ENCODE measurements at places on chromosomes 4 and X.
A peak's percentile ranks its signal among the peaks of the same experiment; 100 is the strongest.

DNA sequence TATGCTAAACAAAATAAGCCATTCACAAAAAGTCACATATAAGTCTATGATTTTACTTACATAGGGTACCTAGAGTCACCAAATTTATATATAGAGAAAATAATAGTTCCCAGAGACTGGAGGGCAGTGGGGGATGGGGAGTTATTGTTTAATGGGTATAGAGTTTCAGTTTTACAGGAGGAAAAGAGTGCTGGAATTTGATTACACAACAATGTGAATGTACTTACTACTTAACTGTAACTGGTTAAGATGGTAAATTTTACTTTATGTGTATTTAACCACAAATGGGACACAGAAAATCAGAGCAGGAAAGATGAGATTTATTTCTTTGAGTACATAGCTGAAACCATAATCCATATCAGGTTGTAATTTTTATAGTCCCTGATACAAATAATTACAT lies 144.4 kb downstream of the TMA16 start:
- DNase-seq = no peak

- DNase-seq = no peak
Measured at GRCh38 chr4:78962597-78963115, 23.4 kb upstream of the PAQR3 start.

GRCh38 chrX:48831909-48832291 lies 3.5 kb downstream of the PCSK1N start:
- DNase-seq = no peak

DNA sequence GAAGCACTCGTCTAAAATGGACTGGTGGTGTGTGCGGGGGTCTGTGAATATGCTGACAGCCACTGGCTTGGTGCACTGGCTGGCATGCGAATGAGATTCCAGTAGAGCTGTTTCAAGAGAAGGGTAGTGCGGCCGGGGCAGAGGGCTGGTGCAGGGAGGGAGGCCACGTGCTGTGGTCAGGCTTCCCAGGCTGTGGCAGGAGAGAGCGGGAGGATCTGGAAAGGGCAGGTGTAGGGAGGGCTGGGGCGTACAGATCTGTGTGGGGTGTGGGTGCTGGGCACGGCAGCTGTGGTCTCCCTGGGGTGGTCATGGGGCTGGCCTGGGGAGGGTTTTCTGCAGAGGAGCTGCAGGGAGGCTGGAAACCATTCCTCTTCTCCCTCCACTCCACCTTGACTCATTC lies 30.2 kb downstream of the SORCS2 start:
- DNase-seq = no peak

DNA sequence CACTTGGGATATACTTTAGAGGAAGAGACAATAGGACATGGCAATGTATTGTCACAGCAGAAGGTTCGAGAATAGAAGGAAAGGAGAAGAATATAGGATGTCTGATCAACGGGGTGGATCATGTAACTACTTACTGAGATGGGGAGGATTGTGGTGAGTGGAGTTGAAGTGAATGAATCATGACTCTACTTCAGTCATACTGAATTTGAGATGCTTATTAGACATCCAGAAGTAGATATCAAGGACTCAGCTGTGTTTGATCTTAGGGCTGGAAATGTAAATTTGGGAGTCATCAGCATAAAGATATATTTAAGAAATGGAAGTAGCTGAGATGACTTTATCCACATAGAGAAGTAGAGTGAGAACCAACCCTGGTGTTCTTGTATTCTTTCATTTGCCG lies 29.1 kb upstream of the DHX15 start:
- DNase-seq = no peak

- DNase-seq = no peak
Measured at GRCh38 chrX:39480963-39481362, 616.8 kb downstream of the BCOR start.

- DNase-seq = no peak
Measured at GRCh38 chr4:102143433-102143832, 201.8 kb downstream of the SLC39A8 start.

- DNase-seq = no peak
Measured at GRCh38 chrX:771536-771935, 140.9 kb downstream of the SHOX start.

GRCh38 chr4:83297548-83298260 lies 13.1 kb upstream of the COQ2 start:
- DNase-seq = no peak

DNA sequence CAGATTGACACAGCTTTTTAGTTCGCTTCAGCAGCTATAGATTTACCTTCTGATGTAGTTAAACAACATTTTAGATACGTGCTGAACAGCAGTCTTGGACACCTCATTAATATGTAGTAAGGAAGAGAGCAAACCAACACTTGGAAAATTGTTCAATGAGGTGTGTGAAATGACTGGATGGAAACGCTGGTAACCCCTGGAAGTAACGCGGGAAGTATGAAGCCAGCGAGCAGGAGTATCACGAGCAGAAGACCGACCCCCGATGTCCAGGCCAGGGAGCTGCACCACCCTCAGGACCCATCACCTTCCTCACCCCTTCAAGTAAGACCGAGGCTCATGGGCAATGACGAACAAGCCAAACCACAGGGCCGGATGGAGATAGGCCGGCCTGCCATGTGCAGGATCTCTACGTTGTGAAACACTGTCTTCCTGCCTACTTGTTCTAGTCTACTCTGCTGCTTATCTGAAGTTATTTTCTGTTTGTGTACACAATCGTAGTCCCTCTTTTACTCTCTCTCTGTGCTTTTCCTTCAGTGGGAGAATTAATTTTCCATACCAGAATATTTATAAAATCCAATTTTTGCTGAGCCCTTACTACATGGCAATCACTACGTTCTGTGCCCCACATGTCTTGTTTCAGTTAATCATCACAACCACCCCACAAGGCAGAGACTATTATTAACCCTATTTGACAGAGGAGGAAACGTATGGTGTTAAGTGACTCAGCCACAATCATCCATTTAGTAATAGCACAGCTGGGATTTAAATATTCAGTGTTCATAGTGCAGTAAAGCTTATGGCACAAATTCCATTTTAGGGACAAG lies 221.7 kb downstream of the APBB2 start:
- no peak for DNase-seq

DNA sequence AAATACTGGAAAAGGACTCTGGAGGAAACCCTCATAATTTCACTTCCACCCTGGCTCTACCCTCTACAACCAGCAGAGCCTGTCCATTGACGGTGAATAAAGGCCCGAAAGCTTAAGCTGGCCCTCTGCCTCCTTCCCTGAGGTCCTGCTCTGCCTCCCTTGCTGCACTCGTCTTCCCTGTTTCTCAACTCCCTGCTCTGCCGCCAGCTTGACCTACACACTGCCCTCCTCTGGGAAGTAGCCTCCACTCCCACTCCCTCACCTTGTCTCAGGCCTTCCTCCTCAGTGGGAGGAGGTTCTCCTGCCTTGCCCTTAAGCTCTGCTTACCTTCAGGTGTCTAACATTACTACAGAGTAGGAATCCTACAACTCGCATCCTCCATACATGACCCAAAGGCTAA lies 608.6 kb upstream of the NR3C2 start:
- DNase-seq = no peak

- peak; percentile 35 for DNase-seq
Measured at GRCh38 chr4:81724925-81725329, 253.2 kb upstream of the RASGEF1B start.

- DNase-seq = no peak
Measured at GRCh38 chrX:7316887-7317286, 168.9 kb upstream of the PUDP start.

GRCh38 chrX:110941906-110942305 lies 146.3 kb upstream of the CHRDL1 start:
- no peak for DNase-seq

- DNase-seq = no peak
Measured at GRCh38 chrX:47091149-47091775, 13.0 kb downstream of the RGN start.

GRCh38 chr4:110532901-110533589 lies 57.1 kb downstream of the ENPEP start:
- no peak for DNase-seq

DNA sequence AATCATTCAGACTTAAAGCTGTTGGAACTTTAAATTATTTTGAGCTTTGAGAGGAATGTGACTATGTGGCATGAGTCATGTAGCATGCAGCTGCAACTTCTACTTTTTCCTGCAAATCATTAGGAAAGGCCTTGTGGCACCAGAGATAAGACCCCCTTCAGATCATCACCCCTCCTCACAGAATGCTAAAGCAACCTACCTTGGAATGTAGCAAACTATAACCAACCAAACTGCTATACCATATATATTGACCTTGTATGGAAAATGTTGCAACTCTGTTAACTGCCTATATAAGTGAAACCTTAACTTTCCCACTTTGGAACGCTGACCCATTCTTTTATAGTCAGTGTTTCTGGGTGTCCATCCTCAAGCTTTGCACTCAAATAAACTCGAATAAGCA lies 32.0 kb downstream of the ATXN3L start:
- DNase-seq = no peak

- DNase-seq = no peak
Measured at GRCh38 chr4:18798123-18798522, 776.6 kb upstream of the LCORL start.

DNA sequence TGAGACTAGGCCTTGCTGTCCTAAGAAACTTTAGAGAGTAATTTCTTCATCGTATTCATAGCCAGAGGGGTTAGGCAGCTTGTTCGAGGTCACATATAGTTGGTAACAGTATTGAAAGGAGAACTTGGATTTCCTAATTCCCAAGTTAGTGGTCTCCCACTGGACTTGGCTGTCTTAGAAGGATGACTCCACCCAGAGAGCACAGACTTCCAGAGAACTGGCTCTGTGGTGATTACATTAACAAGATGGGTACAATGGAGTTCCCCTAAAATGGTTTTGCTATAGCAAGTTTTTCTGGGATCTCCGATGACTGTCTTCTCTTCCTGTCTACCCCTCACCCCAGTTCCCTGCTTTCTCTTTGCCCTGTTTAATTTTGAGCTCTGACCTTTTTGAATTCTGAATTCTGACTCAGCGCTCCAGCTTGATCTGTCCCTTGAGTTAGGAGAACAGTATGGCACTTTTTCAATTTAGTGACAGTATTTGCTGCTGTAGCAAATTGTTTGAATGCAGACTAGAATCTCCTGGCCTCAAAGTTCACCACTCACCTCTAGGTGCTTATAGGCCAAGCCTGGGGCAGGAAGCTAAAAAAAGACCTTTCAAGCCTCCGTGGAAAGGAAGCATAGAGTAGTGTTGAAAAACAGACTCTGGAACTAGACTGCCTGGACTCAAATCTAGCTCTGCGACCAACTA lies 6.9 kb downstream of the MSN start:
- no peak for DNase-seq

GRCh38 chrX:65985922-65986588 lies 53.8 kb downstream of the VSIG4 start:
- no peak for DNase-seq

GRCh38 chrX:63784346-63784901 lies 590 bp downstream of the ARHGEF9 start:
- DNase-seq = no peak

- DNase-seq = no peak
Measured at GRCh38 chr4:33068539-33068938, 2348.4 kb downstream of the PCDH7 start.

GRCh38 chr4:45408996-45409395 lies 682.6 kb upstream of the GNPDA2 start:
- DNase-seq = no peak

DNA sequence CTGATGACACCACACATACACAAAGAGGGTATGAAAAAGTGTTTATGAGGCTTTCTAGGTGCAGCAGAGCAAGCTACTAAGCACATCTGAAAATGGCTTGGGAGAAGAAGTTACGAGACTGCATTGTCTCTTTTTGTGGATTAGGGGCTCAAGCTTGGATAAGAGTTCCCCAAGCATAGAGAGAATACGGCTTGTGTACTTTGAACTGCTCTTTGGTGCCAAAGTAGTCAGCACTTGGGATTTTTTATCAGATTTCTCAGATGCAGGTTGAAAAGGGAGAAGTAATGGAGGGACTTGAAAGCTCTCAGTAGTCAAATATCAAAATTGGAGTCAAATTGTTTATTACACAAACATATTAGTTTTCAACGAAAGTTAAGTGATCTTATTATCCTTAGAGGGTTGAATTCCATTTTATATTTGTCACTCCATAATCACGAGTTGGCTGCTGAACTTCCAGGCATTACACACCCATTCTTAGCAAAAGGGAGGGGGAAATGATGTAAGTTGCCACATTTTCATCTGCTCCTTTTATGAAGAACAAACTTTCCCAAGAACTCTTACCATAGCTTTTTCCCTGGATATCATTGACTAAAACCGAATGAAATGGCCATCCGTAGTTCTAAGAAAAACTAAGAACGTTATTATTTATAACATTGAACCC lies 1904.9 kb downstream of the PCDH7 start:
- DNase-seq = no peak

GRCh38 chrX:1661048-1661921 lies 46.4 kb downstream of the ASMT start:
- no peak for DNase-seq

GRCh38 chrX:1525583-1526355 lies 11.2 kb downstream of the P2RY8 start:
- DNase-seq = no peak

GRCh38 chrX:109266034-109266433 lies 215.9 kb downstream of the GUCY2F start:
- no peak for DNase-seq

GRCh38 chrX:110665223-110666002 lies 130.2 kb downstream of the CHRDL1 start:
- DNase-seq = peak; percentile 45

DNA sequence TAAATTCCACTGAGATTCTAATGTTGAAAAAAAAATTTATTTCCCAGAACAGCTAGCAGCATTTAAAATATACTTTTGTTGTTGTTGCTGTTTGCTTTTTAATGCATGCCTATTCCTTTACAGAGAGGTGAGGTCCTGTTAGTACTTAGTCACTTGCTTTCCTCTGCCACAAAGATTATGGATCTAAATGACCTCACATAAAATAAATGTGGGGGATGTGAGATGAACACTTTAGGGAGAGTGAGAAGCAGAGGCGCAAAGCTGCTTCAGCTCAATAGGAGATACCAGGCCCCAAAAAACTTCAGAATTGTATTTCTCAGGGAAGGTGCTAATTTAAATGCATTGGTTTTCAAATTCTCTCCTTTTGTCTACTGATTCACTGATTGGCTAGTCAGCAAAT lies 4.0 kb downstream of the LDB2 start:
- no peak for DNase-seq

GRCh38 chr4:138181287-138181686 lies 60.9 kb downstream of the SLC7A11 start:
- DNase-seq = no peak

- no peak for DNase-seq
Measured at GRCh38 chr4:113407409-113407808, 354.1 kb downstream of the CAMK2D start.
